ENCODE measurements at places on chromosomes 1 and 21. TPM values are rescaled to one million over a fixed set of nuclear protein-coding genes. Genes with fewer than 3 reads are reported as not detected.

The LAMTOR5 gene
- total RNA-seq, result 113 TPM

DNA sequence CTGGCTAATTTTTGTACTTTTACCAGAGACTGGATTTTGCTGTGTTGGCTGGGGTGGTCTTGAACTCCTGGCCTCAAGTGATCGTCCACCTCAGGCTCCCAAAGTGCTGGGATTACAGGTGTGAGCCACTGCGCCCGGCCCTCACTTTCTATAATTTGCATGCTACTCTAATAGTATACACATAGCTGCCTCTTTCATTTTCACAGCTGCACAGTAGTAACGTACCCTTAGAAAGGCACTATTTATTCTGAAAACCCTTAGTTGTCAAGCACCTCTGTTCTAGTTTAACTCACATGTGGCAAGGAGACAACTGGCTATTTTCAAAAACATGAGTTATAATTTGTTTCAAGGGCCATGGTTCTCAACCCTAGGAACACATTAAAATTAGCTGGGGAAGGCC lies 17.2 kb downstream of the TPM3 start:
- no peak for DNase-seq

DNA sequence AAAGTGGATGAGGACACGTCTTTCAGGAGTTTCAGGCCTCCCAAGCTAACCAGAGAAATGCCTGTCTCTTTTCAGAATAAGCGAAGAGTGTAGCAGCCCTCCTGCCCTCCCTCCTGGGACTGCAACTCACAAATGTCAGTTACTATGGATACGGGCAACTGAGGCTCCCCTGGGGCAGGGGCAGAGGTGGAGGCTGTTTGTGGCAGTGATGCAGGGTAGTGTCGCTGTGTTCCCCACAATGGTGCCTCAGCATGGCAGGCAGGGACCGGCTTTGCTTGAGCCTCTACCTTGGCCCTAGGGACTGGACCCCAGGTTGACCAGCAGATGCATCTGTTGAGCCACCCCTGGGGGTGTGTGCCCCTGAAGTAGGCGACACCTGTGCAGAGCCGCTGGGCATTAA lies 10.2 kb downstream of the NFASC start:
- no peak for DNase-seq

DNA sequence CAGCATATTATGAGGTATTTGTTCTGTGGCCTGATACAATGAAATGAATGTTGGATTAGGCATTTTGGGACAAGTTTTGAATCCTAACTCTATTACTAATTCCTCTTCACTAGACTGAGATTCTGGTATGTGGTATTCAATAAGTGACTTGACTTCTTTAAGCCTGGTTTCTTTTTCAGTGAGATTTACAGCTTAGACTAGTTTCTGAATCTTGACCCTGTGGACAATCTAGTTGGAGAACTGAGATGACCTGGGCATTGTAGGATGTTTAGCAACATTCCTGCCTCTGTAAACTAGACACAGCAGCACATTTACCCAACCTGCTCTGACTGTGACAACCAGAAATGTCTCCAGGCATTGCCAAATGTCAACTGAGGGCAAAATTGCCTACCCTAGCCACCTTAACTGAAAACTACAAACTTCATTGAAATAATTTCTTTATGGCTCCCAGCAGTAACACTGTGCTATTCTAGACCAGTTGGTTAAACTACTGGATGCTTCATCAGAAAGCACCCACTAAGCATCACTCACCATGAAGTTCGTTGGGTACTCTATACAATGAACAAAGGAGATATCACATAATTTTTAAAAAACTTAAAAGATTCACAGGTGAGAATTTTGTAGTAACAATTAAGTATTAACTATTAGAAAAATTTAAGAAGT lies 16.8 kb downstream of the PTPRC start:
- no peak for DNase-seq

Data from glomerular endothelial cell (primary cell).